Stimulated activated CD8-positive, alpha-beta memory T cell treated with anti-CD3 and anti-CD28 coated beads, Interleukin-7, amount 100 ng/mL, for 4 hours (primary cell): ENCODE measurements at places on chromosomes 11 and 22.

- DNase-seq: no peak
These were observed 14.4 kb downstream of the KCNQ1 start for GRCh38 chr11:2459016-2459725.

DNA sequence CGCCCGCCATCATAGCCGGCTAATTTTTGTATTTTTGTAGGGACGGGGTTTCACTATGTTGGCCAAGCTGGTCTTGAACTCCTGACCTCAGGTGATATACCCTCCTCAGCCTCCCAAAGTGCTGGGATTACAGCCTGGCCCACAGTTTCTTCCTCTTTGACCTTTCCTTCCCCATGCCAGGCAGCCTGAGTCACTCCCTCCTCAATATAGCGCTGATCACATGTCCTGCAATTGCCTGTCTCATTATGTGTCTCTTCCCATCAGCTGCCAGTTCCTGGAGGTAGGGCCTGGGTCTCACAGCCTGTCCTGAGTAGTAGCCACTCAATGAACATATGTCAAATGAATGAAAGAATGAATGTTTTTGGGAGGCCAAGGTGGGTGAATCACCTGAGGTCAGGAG lies 43.0 kb upstream of the CCDC134 start:
- no peak for DNase-seq

GRCh38 chr11:22555881-22556280 lies 69.7 kb downstream of the FANCF start:
- no peak for DNase-seq

- no peak for DNase-seq
These were observed 257.8 kb upstream of the SYN3 start for GRCh38 chr22:33315954-33316353.

GRCh38 chr22:39469326-39469680 lies 12.5 kb downstream of the MGAT3 start:
- DNase-seq: no peak

- DNase-seq: no peak
These were observed 658.5 kb downstream of the BRD1 start for GRCh38 chr22:49169074-49169744.

- no peak for DNase-seq
These were observed 90.9 kb downstream of the LDLRAD3 start for GRCh38 chr11:36034551-36035331.

- DNase-seq: no peak
These were observed 38.2 kb upstream of the PAMR1 start for GRCh38 chr11:35563484-35564244.

DNA sequence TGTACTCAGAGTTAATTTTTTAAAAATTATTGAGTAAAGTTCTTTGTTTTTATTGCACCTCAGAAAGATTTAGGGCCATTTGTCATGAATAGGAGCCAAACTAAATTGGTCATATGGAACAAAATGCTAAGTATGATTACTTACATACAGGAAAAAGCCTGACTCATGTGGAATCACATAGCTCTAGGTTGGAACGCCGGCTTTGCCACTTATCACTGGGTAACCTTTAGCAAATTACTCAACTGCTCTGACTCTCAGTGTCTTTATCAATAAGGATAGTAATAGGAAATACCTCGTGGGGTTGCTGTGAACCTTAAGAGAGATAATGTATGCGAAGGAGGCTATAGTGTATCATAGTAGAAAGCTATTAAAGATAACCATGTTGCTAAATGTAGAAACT lies 638.5 kb downstream of the NELL1 start:
- no peak for DNase-seq

GRCh38 chr11:68954836-68955606 lies 25.8 kb downstream of the MRGPRD start:
- DNase-seq: no peak

GRCh38 chr22:37675930-37676735 lies 697 bp downstream of the LGALS1 start:
- no peak for DNase-seq

- DNase-seq: no peak
These were observed 420.7 kb downstream of the INSC start for GRCh38 chr11:15535414-15535813.

DNA sequence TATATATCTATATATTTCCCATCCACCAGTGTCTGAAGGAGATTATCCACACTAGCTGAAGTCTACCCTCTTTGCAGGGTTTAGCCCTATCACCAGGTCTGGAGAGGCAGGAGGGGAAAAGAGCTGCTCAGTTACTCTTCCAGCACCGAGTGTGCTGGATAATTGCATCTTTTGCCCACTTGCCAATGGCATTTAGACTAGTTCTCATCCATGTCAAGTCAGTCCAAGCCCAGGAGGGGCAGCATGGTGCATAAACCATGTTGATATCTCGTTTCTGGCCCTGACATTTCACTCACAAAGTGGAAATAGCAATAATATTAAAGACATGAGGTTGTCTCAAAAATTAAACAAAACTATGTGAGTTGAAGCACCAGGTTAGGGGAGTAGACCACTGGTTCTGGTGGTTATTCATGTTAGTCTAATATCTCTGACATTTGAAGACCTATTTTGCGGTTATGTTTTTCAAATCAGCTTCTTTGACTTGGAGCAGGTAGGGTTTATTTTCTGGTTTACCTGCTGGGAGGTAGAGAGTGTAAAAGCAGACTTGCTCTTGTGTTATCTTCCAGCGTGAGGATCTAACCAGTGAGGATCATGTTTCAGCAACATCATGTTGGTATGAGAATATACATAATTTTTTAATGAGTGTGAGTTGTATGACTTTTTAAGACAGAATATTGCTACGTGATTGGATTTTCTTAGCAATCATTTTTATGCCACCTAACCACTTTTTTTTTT lies 273.2 kb upstream of the KIRREL3 start:
- DNase-seq: no peak

GRCh38 chr22:45201678-45202332 lies 38.1 kb downstream of the NUP50 start:
- no peak for DNase-seq

DNA sequence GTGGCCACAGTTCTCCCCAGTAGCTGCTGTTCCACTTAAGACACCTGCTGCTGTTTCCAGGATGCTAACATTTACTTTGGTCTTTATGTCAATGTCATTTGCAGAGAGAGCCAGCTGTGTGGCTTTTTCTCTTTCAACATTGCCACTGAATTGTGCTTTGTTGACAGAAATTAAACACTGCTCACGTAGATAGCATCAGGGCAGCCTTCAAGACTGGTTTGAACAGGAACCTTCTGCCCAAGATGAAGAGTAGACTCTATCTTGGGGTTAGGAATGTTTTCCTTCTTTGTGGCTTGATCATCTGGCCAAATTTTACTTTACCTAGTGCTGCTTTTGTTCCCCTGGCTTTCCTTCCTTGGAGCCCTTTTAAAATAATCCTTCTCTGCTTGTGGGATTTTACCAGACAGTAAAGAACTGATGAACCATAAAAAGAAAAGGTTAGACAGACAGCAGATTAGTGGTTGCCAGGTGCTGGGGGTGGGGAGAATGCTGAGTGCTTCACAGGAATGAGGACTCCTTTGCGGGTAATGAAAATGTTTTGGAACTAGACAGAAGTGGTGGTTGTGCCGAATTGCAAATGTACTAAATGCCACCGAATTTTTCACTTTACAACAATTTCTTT lies 22.7 kb upstream of the XBP1 start:
- no peak for DNase-seq

DNA sequence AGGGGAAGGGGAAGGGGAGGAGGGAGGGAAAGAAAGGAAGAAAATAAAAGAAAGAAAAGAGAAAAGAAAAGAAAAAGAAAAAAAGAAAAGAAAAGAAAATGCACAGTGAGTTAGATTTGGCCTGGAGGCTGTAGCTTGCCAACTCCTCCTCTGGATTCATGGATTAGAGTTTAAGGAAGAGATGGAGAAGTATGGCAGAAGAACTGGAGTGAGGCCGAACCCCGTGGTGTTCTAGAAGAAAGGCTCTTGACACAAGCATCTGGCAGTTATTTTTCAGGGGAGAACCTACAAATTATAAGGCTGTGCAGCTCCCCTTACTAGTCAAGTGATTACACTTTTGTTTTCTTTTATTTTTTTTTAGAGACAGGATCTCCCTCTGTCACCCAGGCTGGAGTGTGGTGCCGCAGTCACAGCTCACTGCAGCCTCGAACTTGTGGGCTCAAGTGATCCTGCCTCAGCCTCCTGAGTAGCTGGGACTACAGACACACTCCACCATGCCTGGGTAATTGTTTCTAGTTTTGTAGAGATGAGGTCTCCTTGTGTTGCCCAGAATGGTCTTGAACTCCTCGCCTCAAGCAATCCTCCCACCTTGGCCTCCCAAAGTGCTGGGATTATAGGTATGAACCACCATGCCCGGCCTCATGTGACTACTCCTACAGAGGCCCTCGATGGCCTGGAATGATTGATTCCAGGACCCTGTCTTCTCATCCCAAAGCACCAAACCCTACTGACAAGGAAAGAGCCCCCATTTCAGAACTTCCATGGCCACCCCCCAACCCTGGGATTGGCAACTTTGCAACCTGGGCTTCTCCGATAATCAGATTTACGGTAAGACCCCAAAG lies 19.5 kb downstream of the ZNF74 start:
- no peak for DNase-seq

- DNase-seq: no peak
These were observed 1.2 kb downstream of the SYNGR1 start for GRCh38 chr22:39350757-39351688.

DNA sequence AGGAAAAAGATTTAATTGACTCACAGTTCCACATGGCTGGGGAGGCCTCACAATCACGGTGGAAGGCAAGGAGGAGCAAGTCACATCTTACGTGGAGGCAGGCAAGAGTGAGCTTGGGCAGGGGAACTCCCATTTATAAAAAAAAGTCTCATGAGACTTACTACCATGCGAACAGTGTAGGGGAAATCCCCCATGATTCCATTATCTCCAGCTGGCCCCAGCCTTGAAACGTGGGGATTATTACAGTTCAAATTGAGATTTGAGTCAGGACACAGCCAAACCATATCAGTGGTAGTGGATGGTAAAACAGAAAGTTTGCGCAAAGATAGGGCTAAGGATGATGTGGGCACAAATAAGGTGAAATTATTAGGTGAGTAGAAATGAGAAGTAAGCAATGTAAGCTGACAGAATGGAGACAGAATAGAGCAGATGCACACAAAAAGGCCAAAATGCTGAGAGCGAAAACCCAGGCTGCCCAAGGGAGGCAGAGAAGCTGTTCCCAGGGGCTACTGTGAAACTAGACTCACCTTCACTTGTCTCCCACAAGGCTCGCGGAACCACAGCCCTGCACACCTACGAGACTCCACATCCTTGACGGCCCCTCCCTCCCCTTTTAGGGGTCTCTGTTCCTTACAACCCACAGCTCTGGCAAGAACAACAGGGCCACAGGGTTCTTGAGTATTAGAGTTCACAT lies 377.6 kb downstream of the CADM1 start:
- no peak for DNase-seq

- DNase-seq: no peak
These were observed 28.5 kb downstream of the MAFF start for GRCh38 chr22:38230108-38230825.

DNA sequence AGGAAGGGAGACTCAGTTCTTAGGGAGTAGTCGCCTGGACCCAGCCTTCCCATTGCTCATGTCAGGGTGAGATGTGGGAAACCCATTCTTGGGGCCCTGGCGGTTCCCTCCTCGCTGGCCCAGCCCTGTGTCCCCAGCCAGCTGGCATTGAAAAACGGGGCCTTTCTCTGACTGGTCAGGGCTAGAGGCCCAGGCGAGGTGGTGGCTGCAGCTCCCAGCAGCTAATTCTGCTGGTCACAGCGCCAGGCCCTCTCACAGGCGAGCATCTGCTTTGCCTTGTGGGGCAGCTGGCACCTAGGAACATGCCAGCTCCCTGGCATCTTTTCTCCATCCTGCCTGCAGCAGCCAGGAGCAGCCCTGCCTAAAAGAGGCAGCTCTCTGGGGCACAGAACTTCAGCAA lies 20.1 kb downstream of the TSPAN18 start:
- no peak for DNase-seq

DNA sequence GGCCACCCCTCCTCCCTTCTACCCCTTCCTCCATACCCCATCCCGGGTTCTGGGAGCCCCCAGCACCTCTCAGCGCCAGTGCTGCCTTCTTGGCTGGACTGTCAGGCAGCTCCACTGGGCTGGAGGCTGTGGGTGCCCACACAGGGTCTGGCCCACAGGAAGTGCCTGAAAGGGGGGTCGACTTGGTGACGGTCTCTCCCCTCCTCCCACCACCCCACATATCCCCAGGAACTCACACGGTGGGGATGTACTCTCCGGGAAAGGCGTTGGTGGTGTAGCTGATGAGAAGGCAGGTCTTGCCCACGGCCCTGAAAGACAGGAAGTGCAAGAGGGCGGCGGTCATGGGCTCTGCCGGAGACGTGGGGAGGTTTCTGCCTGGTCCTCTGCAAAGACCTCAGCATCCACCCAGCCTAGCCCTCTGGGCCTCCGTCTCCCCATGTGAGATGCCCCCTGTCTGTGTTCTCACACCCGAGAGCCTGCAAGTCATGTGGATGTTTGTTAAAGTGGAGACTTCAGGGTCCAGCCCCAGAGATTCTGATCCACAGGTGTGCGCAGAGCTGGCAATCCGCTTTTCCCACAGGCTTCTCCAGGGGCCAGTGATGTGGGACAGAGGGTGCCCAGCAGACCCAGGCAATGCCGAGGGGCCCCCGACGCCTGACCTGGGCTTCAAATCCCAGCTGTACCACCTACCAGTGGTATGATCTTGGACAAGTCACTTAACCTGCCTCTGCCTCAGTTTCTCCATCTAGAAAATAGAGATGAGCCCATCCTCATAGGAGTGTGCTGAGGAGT lies 2.5 kb downstream of the RAC2 start:
- no peak for DNase-seq

GRCh38 chr22:38618258-38618657 lies 37.9 kb downstream of the FAM227A start:
- no peak for DNase-seq

DNA sequence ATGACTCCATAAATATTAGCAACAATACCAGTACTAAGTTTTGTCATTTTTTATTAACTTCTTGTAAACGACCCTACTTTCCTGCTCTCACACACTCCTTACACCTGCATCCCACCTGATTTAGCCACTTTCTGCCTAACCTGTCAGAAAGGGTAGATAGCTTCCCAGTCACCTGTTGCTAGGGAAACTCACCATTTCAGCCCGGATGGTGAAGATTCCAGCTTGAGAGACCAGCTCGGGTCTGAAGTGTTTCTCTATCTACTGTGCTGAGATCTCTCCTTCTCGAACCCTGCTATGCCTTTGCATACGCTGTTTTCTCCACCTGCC lies at the start of gene PARVG:
PARVG (plus strand) TSS at position 220 of the 327 bp plus-strand sequence. CDS start 2,405 bp downstream, outside the sequence.
- no peak for DNase-seq

DNA sequence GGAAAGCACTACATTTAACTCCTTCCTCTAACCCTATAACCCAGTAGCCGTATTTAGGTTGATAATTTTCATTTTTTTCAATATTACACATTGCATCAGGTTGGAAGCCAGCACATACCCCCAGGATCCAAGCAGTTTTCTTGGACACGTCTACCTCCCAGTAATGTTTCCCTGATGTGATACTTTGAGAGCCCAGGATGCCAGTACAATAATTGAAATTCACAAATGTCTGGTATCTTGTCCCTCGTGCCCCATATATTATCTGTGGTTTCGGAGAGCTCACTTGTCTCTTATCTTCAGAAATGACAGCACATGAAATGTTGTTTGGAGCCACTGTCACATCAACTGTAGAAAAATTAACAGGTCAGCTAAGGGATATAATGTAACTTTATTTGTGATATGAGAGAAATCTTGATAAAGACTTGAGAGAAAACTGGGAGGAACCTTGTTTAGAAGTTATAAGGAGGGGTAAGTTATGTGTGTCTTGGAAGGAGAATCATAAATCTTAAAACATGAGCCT lies 19.8 kb downstream of the TRIM5 start:
- DNase-seq: no peak
